ENCODE measurements at places on chromosomes 6 and 20. TPM values are rescaled to one million over a fixed set of nuclear protein-coding genes. Genes with fewer than 3 reads are reported as not detected.

The RIMS4 gene
- 9.0 TPM for polyA plus RNA-seq

The NTSR1 gene
- polyA plus RNA-seq, result 0.10 TPM

The PRND gene
- polyA plus RNA-seq, result 51.9 TPM

The LGSN gene
- polyA plus RNA-seq, result not detected

The ADGRB3 gene
- 0.70 TPM for polyA plus RNA-seq

The CCDC28A gene
- 12.2 TPM for polyA plus RNA-seq

The MATN4 gene
- polyA plus RNA-seq, result 0.45 TPM

The PACRG gene
- polyA plus RNA-seq, result 1.7 TPM

The RBBP9 gene
- polyA plus RNA-seq, result 9.0 TPM

The C6orf141 gene
- polyA plus RNA-seq, result 3.0 TPM

The CNR1 gene
- polyA plus RNA-seq, result 0.41 TPM

- no peak for DNase-seq
These were observed 975 bp downstream of the SIRT5 start for GRCh38 chr6:13575377-13575775.

DNA sequence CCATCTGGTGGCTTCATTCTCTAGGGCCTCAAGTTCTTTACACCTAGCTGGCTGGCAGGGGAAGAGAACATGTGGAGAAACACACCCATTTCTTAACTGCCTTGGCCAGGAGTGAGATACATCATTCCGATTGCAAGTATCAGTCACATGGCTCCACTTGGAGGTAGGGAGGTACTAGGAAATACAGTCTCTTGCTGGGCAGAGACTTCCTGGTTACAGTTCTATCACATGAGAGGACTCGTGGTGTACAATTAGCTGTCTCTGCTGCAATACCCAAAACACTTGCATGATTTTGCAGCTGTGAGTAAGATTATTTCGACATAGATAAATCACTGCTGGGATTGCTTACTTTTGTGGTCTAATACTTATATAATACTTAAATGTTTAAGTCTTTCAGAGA is 51.1 kb downstream of the GTF2H5 start:
- DNase-seq, result no peak

- peak; percentile 45 for DNase-seq
These were observed 226.8 kb upstream of the HS3ST5 start for GRCh38 chr6:114569669-114570068.

GRCh38 chr20:4261333-4262284 is 246.3 kb upstream of the RNF24 start:
- no peak for DNase-seq

DNA sequence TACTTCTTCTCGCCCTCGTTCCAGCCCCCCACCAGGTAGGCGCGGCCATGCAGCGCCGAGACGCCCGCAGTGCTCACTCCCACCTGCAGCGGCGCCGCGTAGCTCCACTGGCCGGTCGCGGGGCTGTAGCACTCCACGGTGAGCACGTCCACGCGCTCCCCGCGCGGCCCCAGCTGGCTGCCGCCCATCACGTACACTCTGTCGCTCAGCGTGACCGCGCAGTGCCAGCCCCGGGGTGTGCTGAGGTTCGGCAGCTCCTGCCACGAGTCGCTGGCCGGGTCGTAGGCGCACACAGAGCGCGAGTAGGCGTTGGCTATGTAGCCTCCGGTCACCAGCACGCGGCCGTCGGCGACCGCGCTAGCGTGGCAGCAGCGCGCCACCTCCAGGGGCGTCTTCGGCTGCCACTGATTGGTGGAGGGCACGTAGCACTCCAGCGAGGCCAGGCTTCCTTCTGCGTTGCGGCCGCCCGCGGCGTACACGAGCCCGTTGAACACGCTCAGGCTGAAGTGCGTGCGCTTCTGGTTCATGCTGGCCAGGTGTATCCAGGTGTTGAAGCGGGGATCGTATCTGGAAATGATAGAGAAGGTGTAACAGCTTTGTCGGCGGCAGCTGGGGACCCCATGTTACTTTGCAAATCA is 13.7 kb downstream of the KLHL31 start:
- peak; percentile 60 for DNase-seq

- DNase-seq, result no peak
These were observed 180.1 kb upstream of the RNF24 start for GRCh38 chr20:4195499-4195898.

DNA sequence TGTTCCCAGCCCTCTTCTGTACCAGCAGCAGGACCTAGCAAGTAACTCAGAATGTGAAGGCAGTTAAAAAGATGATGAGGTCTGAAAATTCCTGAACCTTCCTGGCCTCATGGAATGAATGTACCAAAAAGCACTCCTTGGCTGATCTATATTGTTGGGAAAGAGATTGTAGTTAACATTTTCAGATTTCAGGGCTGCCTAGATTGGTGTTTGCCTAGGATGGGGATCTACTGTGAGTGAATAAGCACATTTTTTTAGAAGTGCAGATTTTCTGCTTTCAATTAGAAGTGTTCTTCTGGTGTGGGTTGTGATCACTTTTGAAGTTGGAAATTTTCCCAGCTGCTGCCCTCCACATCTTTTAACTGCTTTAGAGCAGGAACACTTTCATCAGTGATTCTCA is 6.2 kb downstream of the MYLIP start:
- DNase-seq, result no peak

GRCh38 chr6:12555781-12556180 is 160.8 kb upstream of the PHACTR1 start:
- no peak for DNase-seq

- no peak for DNase-seq
These were observed 365.2 kb upstream of the JARID2 start for GRCh38 chr6:14880677-14881076.

- DNase-seq, result no peak
These were observed 11.6 kb downstream of the TNFAIP3 start for GRCh38 chr6:137878486-137879285.

DNA sequence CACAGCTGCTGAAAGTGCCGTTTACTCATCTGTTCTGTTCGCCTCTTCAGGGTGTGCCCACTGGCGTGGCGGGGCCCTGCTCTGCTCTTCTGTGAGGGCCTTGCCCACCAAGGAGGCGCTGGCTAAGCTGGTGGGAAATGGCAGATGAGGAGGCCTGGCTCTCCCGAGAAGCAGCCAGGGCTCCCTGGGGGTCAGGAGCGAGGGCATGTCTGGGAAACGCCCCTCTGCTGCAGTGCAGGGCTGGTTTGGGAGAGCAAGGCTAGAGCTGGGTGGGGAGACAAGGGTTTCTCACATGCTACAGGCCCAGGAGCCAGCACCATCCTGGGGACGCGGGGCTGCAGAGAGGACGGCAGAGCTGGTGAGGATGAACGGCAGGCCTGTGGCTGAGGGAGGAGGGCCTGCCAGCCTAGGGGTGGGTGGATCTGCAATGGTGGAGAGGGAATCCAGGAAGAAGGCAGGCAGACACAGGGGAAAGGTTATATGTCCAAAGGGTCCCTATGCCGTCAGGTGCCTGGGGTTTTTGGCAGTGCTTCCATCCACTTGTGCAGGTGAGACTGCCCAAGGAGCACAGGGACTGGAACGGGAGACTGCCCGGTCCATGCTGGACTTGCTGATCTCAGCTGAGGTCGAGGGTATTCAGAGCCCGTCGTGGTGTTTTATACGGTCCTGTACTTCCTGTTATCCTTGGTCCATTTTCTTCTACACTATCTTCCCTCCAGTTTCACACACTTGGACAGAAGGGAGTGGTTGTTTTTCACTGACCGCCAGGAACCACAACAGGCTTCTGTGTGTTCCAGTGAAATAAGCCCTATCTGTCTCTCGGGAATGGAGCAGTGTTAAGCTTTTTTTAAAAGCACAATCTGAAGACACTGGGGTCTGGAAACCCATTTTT is 119.2 kb downstream of the SYCP2 start:
- DNase-seq, result no peak

GRCh38 chr20:32302507-32302872 is 25.0 kb downstream of the KIF3B start:
- no peak for DNase-seq

DNA sequence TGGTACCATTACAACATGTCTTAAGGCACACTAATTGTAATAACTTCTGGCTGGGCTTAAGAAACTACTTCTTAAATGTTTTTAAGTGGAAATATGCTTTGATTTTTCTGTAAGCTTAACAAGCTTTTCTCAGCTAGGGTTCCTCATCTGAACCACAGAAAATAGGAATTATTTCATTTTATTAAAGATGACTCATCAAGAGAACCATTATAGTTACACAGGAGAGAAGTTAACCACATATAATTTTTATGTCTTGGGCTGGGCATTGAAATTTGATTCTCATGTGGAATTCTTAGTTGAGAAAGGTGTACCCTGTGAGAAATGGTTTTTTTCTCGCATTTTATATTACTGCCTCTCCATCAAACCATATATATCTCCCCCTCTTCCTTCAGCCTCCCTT is 75.1 kb downstream of the QKI start:
- DNase-seq, result no peak

GRCh38 chr6:118724211-118724610 is 72.8 kb upstream of the CEP85L start:
- DNase-seq, result no peak

GRCh38 chr20:35887393-35888064 is 66.8 kb downstream of the SCAND1 start:
- no peak for DNase-seq

- no peak for DNase-seq
These were observed 161.1 kb upstream of the EPHA7 start for GRCh38 chr6:93580446-93580845.

DNA sequence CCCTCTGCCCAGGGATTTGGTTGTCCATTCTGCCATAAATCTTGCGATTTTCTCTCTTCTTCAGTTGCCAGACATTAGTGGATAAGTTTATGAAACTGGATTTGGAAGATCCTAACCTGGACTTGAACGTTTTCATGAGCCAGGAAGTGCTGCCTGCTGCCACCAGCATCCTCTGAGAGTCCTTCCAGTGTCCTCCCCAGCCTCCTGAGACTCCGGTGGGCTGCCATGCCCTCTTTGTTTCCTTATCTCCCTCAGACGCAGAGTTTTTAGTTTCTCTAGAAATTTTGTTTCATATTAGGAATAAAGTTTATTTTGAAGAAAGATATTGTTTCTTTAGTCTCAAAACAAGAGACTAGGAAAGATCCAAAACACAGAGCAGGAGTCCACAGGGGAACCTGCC is at the start of gene SAPCD1:
Gene SAPCD1 (plus strand): TSS at position 301 of the 400 bp plus-strand sequence. CDS start 399 bp downstream, outside the sequence.
- DNase-seq, result no peak

- no peak for DNase-seq
These were observed 2.8 kb downstream of the UQCC2 start for GRCh38 chr6:33708516-33709204.

GRCh38 chr6:37525460-37526357 is 26.0 kb upstream of the CCDC167 start:
- DNase-seq, result no peak

DNA sequence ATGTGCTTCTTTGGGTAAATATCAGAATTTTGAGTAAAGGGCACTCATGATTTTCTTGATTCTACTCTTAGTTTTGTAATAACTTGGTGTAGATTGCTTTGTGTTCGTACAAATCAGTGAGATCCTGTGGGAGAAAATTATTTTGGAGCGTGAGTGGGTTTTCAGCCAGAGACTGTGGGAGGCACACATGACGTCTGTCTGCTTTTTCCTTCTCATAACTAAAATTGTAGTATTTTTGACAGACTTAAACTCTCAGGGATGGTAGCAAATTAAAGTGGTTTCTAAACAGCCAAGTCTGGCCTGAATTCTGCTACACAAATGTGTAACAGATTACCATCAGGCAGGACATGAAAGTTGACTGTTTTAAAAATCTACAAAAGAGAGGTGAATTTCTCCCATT is 222.6 kb downstream of the OTOR start:
- no peak for DNase-seq

Measured in hindlimb muscle (tissue), 1 donor.